Lung microvascular endothelial cell (primary cell): ENCODE measurements at places on chromosomes 4 and X. TPM values are rescaled to one million over a fixed set of nuclear protein-coding genes. Genes with fewer than 3 reads are reported as not detected.

The PJA1 gene
- total RNA-seq: 9.2 and 16.3 TPM in 2 replicates

The DCAF12L2 gene
- under 0.01 TPM in 1 of 2 replicates, not detected in the other for total RNA-seq

GRCh38 chr4:97396097-97396496 lies 747.2 kb downstream of the STPG2 start:
- no peak for DNase-seq

GRCh38 chrX:109352066-109352588 lies 129.8 kb downstream of the GUCY2F start:
- DNase-seq: no peak

GRCh38 chr4:25209702-25210101 lies 24.1 kb upstream of the PI4K2B start:
- no peak for DNase-seq
